ENCODE measurements at places on chromosomes 6 and 20.
A peak's percentile ranks its signal among the peaks of the same experiment; 100 is the strongest.

GRCh38 chr20:53050338-53050737 is 78.2 kb downstream of the TSHZ2 start:
- no peak for DNase-seq

GRCh38 chr6:125981571-125982185 is 4.7 kb upstream of the TRMT11 start:
- no peak for DNase-seq

GRCh38 chr6:134480593-134480992 is 162.7 kb upstream of the SGK1 start:
- DNase-seq, result no peak

- DNase-seq, result no peak
These were observed 107.8 kb downstream of the TOX2 start for GRCh38 chr20:44022464-44022863.

GRCh38 chr20:7147220-7147601 is 379.7 kb downstream of the BMP2 start:
- no peak for DNase-seq

DNA sequence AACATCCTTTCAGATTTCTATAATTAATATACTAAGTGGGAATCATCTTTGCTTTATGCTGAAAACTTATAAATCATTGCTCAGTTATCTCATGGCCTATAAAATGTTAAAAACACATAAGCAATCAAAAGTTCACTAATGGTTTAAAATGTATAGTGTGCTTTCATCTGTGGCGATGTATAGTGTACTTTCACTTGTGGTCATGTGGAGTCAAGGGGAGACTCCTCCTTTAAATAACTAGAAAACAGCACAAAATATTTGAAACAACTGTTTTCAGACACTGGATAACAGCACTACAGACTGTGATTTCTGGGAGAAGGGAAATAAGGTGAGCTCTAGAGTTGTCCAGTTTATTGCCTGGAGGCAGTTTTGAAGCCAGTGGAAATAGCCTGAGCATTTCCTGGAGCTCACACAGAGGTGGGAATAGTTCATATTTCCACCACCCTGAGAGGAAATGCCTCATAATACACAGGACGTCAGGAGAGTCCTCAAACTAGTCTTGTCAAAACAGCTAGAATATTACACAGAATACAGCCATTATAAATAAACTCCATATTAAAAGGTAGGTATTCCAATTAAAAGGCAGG is 89.4 kb downstream of the CEP162 start:
- DNase-seq, result no peak

DNA sequence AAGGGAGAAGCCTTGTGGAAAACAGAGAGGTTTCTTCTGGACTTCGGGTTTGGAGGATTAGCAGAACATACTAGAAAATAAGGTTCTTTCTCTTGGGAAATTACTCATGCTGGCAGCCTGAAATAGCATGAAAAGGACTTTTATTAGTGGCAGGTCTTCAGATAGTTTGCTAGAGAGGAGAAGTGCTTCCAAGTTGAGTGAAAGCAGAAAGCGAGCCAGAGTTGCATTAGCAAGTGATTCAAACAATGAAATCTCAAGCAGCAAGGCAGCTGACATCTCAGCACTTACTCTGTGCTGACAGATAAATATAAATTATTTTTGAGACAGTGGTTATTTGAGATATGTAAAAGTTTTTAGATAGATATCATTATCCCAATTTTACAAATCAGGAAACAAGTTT is 91.9 kb downstream of the PLCB4 start:
- DNase-seq, result no peak

GRCh38 chr20:13037727-13038126 is 29.0 kb downstream of the SPTLC3 start:
- no peak for DNase-seq

DNA sequence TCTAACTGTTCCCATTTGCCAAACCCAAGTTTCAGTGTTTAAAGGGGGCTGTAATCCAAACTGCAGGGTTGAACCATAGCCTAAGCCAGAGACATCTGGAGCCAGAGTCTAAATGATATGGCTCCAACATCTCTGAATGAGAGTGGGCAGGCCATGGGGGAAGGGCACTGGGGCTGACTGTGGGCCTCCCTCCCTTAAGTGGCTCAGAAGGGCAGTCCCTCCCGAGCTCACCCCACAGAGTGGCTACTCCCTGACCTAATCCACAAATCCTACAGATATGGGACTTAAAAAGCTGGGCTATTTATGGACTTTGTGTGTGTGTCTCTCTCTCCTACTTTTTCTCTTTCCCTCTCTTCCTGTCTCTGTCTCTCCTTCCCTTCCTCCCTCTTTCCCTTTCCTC is 35.8 kb upstream of the AAR2 start:
- DNase-seq, result no peak

- DNase-seq, result no peak
These were observed 30.4 kb downstream of the SLC17A1 start for GRCh38 chr6:25801436-25801835.

GRCh38 chr6:29791162-29791561 is 36.5 kb upstream of the HLA-G start:
- DNase-seq, result no peak

GRCh38 chr6:56478202-56478601 is 164.5 kb downstream of the DST start:
- DNase-seq, result no peak

- no peak for DNase-seq
These were observed 114.8 kb downstream of the TFAP2A start for GRCh38 chr6:10300071-10300470.

DNA sequence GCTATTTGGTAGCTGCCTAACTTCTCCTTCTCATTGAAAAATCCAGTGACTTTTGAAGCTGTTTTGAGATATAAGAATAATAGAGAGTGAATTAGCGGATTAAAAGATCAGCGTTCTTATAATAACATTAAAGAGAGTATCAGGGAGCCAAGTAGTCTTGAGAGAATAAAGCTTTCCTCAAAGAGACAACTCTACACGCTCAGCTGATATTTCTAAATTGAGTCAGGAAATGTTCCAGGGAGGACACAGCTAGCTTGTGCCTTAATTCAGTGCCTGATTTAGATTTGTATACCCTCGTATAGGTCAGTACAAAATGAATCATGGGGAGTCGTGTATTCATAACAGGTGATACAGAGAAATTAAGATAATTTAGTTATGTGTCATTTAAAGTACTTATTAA is 75.1 kb upstream of the QKI start:
- no peak for DNase-seq

DNA sequence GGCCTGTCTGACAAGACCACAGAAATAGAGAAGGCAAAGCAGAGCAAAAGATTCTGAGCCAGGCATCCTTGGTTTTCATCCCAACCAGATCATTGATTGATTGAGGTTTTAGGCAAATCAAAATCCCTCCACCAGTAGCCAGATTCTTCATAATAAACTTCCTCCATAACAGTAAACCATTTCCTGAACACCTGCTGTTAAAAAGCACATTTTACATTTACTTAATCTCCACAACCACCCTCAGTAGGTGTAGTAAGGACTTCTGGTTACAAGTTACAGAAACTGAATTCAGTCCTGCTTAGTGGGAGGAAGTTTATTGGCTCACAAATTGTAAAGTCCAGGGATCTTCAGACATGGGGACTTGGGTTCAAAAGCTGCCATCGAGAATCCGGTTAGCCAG is 28.3 kb downstream of the EIF2S2 start:
- DNase-seq, result no peak

DNA sequence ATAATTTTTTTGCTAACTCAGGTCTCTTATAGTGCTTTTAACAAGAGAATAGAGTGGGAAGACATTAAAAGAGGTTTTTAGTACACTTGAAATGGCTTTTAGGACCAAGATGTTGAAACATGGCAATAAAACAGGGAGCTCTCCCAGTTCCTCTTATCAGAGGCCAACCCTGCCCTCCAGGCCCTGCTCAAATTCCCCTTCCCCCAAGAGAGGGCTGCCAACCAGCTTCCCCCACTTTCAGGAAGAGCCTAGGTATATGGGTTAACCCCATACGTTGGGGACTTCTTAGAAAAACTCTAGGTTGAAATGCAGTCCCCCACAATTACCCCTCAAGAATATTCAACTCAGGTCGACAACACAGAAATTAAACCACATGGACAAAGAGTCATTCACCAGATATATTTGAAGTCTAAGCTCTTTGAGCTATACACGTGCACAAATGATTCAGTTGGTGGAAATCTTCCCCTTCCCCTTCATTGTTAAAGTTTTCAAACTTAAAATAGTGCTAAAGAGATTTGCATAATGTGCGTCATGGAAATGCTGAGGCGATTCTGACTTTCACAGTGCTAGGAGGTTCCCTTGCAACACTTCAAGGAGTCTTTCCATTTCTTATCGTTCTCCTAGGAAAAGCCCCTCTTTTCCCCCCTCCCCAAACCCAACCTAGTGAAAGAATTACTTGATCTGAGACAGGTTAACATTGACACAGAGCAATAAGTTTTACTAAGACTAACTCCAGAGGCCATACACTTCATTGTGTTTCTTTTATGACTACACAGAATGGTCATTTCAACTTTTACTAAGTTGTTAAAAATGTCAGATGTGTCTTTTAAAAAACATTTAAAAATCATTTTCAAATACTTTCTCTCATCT is 49.8 kb upstream of the ENPP5 start:
- no peak for DNase-seq

GRCh38 chr20:25225642-25226432 is 22.0 kb upstream of the PYGB start:
- DNase-seq, result no peak

DNA sequence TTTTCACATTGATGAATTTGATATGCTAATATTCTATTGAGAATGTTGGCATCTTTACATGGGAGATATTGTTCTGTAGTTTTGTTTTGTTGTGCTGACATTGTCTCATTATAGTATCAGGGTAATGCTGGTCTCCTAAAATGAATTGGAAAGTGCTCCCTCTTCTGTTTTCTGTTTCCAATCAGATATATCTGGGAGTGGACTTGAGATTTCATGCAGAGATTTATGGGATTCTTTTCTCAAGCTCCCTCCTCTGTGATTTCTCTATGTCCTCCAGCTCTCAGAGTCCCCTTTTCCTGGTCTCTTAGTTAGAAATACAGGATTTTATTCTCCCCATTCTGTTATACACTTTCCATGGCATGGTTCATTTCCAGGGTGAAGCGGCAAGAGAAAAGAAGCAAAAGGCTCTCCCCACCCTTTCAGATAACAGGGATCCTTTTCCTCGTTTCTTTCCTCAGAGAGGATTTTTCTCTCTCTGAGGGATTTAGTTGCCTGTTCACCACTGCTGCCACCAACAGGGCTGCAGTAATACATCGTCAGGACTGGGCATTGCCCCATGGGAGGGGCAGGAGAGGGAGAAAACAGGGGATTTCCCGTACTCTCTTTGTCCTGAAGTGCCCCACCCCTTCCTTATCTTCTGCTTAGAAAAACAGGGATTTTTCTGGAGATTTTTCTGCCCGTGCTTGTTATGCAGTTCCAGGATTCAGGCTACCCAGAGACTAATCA is 59.3 kb upstream of the STMND1 start:
- DNase-seq, result no peak

GRCh38 chr6:127950566-127951145 is 49.8 kb upstream of the THEMIS start:
- DNase-seq, result no peak

- DNase-seq, result no peak
These were observed 3.8 kb downstream of the DIDO1 start for GRCh38 chr20:62922451-62922921.

GRCh38 chr20:22626496-22626895 is 42.1 kb upstream of the FOXA2 start:
- DNase-seq, result peak; percentile 61

DNA sequence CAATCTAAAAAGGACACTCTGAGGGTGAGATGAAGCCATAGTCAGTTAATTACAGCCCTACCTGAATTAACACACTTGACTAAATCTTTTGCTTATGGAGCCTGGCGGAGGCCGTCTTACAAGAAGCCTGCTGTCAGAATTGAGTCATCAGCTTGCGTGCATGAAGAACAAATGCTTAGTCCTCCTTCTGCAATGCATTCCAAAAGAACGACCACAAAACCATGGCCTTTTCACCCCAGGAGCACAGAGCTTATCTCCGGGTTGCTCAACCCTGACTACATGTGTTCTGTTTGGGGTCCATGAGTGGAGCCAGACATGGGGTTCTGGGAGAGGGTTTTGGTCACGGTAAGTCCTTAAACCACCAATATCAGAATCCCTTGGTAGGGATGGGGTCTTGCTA is 318.1 kb downstream of the CLIC5 start:
- no peak for DNase-seq

- no peak for DNase-seq
These were observed 2.4 kb downstream of the HEBP2 start for GRCh38 chr6:138406443-138406842.

- no peak for DNase-seq
These were observed 57.3 kb downstream of the AHI1 start for GRCh38 chr6:135440087-135440792.

- DNase-seq, result no peak
These were observed 132.1 kb upstream of the ARID1B start for GRCh38 chr6:156645097-156645496.

GRCh38 chr20:595330-596308 is 14.5 kb downstream of the TCF15 start:
- DNase-seq, result peak; percentile 59

DNA sequence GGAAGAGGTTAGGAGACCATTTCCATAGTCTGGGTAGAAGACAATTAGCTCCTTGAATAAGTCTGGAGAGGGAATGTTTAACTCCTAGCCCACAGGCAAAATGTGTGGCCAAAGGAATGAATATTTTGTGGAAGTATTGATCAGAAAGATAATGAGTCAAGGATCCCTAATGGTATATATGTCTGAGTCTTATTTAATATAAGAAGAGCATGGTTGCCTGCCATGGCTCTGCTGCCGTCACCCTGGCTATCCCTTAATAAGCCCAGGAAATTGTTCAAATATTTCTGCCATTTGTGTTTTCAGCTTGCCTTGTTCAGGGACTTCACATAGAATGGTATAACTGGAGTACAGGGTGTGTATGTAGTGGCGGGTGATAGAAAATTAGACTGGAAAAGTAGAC is 18.1 kb upstream of the CALHM6 start:
- no peak for DNase-seq

DNA sequence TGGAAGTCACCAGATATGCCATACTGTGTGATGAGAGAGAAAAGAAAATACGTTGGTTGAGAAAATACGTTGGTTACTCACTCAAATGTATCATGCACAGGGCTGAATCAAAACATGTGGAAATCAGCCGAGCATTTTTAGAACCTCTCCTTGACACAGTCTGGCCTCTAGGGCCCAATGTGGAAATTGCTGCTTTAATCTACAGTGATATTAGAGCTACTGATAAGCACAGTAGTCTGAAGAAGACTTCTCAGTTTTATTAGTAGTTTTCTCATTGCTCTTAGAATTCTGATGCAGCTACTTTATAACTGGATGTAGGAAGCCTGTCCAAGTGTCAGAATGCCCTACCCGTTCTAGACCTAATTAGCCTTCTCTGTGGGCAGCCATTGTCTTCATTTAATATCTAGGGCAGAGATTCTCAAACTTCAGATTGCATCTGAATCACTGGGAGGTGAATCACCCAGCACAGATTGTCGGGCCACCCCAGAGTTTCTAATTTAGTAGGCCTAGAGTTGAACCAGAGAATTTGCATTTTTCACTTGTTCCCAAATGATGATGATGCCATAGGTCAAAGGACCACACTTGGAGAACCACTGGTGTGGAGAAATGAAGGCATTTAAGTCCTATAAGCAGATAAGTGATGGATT is 229.1 kb downstream of the PLCB1 start:
- DNase-seq, result no peak

- DNase-seq, result no peak
These were observed 19.4 kb upstream of the SIRPA start for GRCh38 chr20:1875762-1876161.
